Hepatocyte (in vitro differentiated cells): ENCODE measurements at places on chromosomes 7 and 10. TPM values are rescaled to one million over a fixed set of nuclear protein-coding genes. Genes with fewer than 3 reads are reported as not detected.
A peak's percentile ranks its signal among the peaks of the same experiment; 100 is the strongest.

DNA sequence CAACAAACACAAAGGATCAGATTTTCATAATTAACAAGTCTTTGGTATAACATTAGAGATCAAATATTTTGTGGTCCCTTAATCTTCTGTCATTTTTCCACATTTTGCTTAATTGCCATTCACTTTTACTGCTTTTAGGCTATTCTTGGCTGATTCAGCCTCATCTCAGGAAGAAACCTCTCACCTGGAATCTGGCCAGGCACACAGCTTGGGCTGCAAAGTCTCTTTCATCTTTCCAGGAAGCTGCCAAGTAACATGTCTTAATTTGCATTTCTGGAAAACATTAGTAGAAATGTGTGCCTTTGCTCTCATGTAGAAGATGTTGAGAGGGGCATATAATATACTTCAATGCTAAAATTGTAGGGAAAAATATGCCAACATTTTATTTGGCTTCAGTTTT lies 174.2 kb upstream of the STEAP4 start:
- DNase-seq: peak; percentile 12

The OR2A42 gene
- 0.10 TPM in 1 of 2 replicates, not detected in the other for total RNA-seq

The RADIL gene
- 0.60 and 0.64 TPM in 2 replicates for total RNA-seq

The ITPRID1 gene
- 0.36 TPM in 1 of 2 replicates, not detected in the other for total RNA-seq

DNA sequence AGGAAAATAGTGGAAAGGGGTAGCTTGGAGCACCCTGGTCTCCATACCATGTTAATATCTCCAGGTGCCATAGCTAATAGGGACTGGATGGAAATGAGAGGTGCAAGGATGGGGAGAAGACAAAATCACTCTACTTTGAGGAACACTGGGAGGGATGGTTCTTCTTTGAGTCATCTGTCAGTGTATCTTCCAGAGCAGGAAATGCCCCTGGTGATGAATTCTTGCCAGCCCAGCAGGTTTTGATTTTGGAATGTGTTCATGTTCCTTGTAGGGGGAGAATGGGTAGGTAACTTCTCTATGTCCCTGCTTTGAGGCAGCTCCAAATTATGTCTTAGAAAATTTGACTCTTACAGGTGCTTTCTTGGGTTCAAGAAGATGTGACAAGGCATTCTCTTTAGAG lies 177.0 kb upstream of the GLI3 start:
- no peak for DNase-seq

The NPFFR1 gene
- total RNA-seq: not detected in 2 replicates
